ENCODE measurements at places on chromosomes 4 and X.

- DNase-seq, result no peak
These were observed 73.4 kb downstream of the GPC3 start for GRCh38 chrX:133911825-133912495.

DNA sequence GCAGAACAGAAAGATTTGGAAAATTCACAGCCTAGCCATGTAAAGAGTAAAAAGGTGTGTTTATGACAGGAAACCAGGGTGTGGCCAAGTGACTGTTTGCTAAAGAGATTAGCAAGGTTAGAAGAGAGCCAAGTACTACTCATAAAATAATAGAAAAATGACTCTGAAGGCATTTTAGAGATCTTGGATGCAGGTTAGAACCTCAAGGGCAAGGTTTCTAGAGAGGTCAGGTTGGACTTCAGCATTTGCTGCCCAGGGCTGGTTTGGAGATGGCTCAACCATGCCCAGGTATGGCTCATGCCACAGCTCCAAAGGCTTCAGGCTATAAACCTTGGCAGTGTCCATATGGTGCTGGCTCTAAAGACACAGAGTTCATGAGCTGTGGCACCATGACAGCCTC, 40.6 kb upstream of the ADGRA3 start:
- DNase-seq, result no peak

GRCh38 chr4:137370679-137371078, 161.6 kb downstream of the PCDH18 start:
- no peak for DNase-seq

DNA sequence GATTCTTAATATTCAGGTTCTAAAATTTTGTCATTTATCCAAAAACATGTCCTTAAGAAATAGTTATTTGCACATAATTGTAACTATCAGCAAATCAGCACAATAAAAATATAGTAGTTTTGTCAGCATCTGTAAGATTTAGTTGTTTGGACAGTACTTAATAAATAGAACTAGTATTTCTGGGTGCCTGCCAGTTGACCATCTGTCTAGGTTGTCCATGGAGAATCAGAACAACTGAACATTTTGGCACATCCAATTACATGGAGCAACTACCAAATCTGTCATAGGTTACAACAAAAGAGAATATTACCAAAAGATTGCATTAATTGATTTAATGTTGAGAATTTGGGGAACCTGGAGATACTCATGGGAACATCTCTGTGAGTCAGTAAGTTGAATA, 305.5 kb upstream of the TACR3 start:
- DNase-seq, result no peak

DNA sequence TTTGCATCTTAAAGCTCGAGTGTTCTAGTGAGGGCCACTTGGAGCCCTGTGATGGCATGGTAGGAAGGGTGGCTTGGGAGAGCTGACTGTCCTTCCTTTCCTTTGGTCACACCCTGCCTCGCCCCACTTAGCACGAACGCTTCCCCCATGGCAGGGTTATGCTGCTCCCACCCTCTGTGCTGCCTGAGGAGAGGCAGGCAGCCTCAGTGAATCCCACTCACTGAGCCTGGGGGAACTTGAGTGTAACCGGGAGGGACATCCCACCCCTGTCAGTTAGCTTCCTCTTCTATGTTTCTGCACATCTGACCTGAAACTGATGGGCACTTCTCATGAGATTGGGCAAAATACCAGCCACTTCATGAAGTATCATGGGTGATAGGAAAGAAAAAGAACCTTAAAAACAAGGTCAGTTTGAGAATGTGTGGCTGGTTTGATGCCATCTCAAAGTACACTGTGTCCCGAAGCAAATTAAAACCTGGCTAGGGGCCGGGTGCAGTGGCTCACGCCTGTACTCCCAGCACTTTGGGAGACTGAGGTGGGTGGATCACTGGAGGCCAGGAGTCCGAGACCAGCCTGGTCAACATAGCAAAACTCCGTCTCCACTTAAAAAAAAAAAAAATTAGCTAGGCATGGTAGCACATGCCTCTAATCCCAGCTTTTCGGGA, 10.1 kb downstream of the TKTL1 start:
- DNase-seq, result no peak

GRCh38 chr4:40886931-40887763, 137.4 kb downstream of the NSUN7 start:
- no peak for DNase-seq

DNA sequence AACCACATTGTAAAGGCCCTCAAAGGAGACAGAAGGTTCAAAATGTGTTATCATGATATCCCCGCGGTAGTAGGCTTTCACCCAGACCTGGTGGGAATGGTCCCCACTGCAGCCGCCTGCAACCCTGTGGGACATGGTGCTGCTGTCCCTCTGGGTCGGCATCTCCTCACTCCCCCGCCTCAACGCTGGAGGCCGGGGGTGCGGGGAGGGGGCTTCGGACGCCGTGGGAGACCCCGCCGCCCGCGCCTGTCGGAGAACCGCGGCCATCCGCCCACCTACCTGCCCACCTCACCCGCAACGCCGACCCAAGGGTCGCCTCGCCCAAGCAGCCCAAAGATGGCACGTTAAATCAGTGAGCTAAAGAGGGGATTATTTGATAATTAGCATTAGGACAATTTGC, 11.2 kb upstream of the ARMCX1 start:
- DNase-seq, result no peak

DNA sequence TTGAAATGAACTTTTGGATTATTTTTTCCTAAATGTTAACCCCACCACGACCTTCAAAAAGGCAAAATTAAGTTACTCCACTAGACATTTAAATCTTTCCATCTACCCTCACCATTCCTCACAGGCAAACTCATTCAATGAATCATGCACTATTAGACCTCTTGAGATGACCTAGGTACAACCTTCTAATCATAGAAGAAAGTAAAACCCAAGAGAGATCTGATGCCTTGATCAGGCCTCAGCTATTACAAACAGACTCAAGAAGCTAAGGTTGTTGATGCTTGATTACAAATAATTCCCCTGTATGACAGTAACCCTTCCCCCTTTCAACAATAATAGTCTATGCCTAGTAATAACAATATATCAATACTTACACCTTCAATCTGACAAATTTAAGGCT, 18.9 kb downstream of the TAPT1 start:
- no peak for DNase-seq

DNA sequence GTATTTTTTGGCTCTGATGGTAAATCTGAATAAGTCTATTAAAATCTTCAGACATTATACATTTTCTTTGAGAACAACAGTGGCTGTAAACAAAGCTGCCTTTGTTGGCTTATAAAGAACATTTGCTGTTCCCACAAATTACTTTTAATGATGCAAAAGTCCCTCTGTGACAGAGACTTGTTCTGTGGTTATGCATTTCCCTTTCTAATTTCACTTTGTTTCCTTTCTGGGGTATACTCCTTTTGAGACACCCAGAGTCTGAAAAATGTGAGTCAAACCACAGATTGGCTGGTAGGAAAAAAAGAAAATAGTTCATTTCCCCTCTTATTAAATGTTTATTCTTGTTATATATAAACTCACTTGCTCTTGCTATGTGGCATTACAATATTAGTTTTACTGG, 402.4 kb downstream of the PACRGL start:
- no peak for DNase-seq

DNA sequence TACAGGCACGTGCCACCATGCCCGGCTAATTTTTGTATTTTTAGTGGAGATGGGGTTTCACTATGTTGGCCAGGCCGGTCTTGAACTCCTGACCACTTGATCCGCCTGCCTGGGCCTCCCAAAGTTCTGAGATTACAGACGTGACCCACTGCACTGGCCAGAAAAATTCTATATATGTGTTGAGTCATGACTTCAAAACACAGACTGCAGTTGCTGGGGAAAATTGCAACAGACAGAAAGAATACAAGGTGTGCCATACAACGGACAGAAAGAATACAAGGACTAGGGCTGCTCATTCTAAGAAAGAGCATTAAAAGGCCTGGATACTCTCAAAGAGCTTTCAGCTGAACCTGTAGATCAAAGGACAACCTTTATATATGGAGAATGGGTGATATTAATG, 109.6 kb upstream of the ACSL4 start:
- no peak for DNase-seq

DNA sequence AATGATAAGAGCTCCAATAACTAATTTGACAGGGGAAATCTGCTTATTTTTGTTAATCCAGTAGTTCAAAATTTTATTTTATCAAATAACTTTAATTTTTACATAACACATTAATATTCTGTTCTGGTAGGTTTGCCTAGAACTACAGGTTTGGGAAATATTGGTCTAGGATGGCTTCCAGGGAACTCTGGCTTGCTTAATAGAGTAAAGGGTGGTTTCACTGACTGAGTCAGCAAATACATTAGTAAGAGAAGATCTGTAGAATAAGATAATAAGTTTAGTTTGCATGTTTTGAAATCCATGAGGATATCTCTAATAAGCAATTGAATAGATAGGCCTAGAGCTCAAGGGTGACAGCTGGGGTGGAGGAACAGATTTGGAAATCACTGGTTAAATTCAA, 500.7 kb downstream of the ZNF674 start:
- no peak for DNase-seq

- no peak for DNase-seq
These were observed 24.3 kb upstream of the TET2 start for GRCh38 chr4:105122350-105122749.

GRCh38 chr4:139024686-139025085, 9.1 kb downstream of the NOCT start:
- DNase-seq, result no peak
